ENCODE measurements at places on chromosomes 16 and 17.

DNA sequence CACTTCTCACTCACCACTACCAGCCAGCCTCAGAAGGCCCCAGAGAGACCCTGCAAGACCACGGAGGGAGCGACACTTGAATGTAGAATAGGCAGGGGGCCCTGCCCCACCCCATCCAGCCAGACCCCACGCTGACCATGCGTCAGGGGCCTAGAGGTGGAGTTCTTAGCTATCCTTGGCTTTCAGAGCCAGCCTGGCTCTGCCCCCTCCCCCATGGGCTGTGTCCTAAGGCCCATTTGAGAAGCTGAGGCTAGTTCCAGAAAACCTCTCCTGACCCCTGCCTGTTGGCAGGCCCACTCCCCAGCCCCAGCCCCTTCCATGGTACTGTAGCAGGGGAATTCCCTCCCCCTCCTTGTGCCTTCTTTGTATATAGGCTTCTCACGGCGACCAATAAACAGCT is 5.1 kb upstream of the PDK2 start:
- no peak for DNase-seq

GRCh38 chr17:8119581-8120519 is 1.5 kb upstream of the ALOXE3 start:
- DNase-seq: peak; percentile 82

DNA sequence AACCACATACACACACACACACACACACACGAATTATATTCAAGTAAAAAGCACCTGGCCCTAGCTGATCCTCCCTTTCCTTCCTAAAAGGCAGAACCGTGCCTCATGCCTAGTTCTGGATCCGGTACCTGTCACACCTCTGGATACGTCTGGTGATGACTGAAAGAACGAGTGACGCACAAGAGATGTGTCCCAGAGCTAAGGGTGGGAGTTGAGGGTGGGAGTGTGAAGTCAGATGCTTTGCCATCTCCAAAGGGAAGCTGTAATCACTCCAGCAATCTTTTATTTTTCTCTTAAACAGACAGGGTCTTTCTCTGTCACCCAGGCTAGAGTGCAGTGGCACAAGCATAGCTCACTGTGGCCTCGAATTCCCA is 26.5 kb upstream of the GSG1L start:
- DNase-seq: no peak

- DNase-seq: no peak
Observed at GRCh38 chr17:80936218-80936617, 55.4 kb upstream of the CHMP6 start.

DNA sequence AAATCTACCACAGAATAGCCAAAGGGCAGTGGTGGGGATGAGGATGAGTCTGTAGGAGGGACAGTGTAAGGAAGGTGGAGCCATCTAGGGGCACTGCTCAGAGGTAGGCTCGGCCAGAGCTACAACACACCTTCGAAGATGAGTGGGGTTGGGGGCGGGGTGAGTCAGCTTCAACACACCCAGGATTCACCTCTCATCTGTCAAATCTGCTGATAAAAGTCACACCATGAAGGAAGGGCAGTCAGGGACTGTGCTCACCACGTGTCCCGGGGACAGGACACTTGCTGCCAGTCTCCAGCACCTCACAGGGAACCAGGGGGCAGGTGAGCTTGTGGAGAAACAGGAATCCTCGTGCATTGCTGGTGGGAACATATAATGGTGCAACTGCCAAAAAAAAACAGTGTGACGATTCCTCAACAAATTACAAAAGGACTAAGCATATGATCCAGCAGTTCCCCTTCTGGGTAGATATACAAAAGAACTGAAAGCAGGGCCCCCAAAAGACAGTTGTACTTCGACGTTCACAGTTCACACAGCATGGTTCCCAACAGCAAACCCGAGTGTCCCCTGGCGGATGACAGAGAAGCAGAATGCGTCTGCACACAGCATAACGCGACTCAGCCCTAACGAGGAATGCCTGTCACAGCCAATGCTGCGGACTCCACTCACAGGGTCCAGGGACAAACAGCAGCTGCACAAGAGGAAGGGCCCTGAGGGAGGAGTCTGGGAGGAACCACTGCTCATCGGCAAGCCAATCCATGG is 133.1 kb downstream of the ANKRD11 start:
- DNase-seq: no peak

DNA sequence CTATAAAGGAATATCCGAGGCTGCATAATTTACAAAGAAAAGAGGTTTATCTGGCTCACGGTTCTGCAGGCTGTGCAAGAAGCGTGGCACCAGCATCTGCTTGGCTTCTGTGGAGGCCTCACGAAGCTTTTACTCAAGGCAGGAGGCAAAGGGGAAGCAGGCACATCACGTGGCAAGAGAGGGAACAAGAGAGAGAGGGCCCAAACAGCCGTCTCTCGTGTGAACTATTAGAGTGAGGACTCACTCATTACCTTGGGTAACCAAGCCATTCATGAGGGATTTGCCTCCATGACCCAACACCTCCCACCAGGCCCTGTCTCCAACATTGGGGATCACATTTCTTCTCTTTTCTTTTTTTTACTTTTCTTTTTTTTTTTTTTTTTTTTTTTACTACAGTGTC is 7.5 kb upstream of the ALKBH5 start:
- no peak for DNase-seq

- no peak for DNase-seq
Observed at GRCh38 chr17:68854452-68854851, 100.7 kb downstream of the ABCA8 start.

Data from NCI-H187 (cell line).